OCI-M1 (cell line): ENCODE measurements at places on chromosomes 7 and 10.

DNA sequence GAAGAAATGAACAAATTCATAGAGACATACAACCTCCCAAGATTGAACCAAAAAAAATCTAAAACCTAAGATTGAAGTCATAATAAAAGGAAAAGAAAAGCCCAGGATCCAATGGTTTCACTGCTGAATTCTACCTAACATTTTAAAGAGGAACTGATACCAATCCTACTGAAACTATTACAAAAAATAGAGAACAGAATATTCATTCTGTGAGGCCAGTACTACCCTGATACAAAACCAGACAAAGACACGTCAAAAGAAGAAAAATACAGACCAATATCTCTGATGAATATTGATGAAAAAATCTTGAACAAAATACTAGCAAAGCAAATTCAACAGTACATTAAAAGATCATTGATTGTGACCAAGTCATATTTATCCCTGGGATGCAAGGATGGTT lies 128.5 kb upstream of the STEAP1 start:
- no peak for DNase-seq

- DNase-seq = no peak
Observed at GRCh38 chr10:841535-841934, 90.0 kb downstream of the LARP4B start.

DNA sequence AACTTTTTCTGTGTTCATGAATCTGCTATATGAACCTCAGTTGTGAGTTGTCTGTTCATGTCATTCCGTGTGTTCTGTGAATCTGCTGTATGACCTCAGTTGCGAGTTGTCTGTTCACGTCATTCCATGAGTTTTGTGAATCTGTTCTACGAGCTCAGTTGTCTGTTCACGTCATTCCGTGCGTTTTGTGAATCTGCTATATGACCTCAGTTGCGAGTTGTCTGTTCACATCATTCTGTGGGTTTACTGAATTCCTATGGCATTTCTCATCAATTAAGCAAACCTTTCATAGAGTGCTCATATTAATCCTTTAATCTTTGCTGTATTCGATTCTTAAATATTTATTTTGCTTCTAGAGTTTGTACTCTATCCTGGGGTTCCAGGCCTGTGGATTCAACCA lies 150.6 kb downstream of the DIP2C start:
- no peak for DNase-seq

- no peak for DNase-seq
Observed at GRCh38 chr10:60733517-60733822, 44.8 kb upstream of the CDK1 start.

- peak; percentile 83 for DNase-seq
Observed at GRCh38 chr10:50362547-50363125, 111.3 kb upstream of the ASAH2 start.

DNA sequence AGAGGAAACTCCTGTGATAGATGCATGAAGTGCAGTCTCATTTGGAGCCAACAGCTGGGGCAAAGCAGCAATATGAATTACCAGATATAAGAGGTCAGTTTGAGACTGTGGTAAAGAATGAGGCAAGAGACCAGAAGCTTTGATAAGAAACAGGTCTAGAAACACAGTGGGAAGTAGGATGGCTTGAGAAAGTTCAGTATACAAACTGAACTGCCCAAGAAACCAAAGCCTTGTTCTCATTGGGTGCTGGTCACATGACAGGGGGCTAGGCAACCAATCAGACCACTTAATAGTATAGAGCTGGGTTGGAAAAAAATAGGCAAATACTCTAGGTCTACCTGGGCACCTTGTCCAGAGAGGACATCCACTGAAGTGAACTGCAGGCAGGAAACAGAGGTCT lies 46.2 kb upstream of the PLCE1 start:
- DNase-seq = peak; percentile 43

DNA sequence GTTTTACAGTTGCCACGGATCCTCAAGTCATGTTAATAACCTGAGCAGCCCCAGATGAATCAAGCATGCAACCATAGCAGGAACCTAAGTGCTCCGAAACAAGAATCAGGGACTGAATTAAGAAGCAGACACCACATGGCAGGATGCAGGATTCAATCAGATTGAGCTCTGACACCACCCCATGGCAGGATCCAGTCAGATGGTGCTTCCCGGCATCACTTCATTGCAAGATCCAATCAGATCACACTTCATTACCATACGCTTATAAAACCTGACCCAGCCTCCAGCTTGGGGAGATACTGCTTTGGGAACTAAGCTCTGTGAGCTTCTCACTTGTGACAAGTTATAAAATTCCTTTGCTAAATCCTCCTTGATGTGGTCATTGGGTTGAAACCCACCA lies 55.3 kb downstream of the ABCB4 start:
- DNase-seq = no peak
